ENCODE measurements at places on chromosomes 2 and 18. TPM values are rescaled to one million over a fixed set of nuclear protein-coding genes. Genes with fewer than 3 reads are reported as not detected.

The FANCL gene
- polyA plus RNA-seq: 22.0 TPM

The NDC80 gene
- 7.3 TPM for polyA plus RNA-seq

The RAB6C gene
- polyA plus RNA-seq: 0.02 TPM

The SERPINB10 gene
- polyA plus RNA-seq: 0.46 TPM

The AKAIN1 gene
- not detected for polyA plus RNA-seq

The PAX8 gene
- 4.0 TPM for polyA plus RNA-seq

The CNDP1 gene
- not detected for polyA plus RNA-seq

The MCEE gene
- polyA plus RNA-seq: 37.0 TPM

The MBOAT2 gene
- 41.8 TPM for polyA plus RNA-seq

The ERMN gene
- 0.06 TPM for polyA plus RNA-seq

The SLC5A7 gene
- not detected for polyA plus RNA-seq

The REG1B gene
- 0.34 TPM for polyA plus RNA-seq

The ABCB11 gene
- polyA plus RNA-seq: 0.01 TPM

The RNU2-63P gene
- polyA plus RNA-seq: not detected

The MROH2A gene
- polyA plus RNA-seq: 0.99 TPM

The POMC gene
- polyA plus RNA-seq: 0.59 TPM

The CRYGD gene
- polyA plus RNA-seq: not detected

The DNAH7 gene
- 0.09 TPM for polyA plus RNA-seq

The SSB gene
- 56.9 TPM for polyA plus RNA-seq

The GKN1 gene
- polyA plus RNA-seq: 6.2 TPM

The SGO2 gene
- 2.5 TPM for polyA plus RNA-seq

The RIT2 gene
- not detected for polyA plus RNA-seq

The CYP26B1 gene
- 2.2 TPM for polyA plus RNA-seq

The ANKRD30B gene
- polyA plus RNA-seq: not detected

The DCDC2C gene
- polyA plus RNA-seq: 0.04 TPM

The PSMA8 gene
- polyA plus RNA-seq: 0.04 TPM

The KLHL29 gene
- 2.1 TPM for polyA plus RNA-seq

The KCNJ13 gene
- polyA plus RNA-seq: not detected

The IL1F10 gene
- polyA plus RNA-seq: 0.18 TPM

The CLHC1 gene
- 3.9 TPM for polyA plus RNA-seq

The EGR4 gene
- polyA plus RNA-seq: not detected

The HNRNPA3 gene
- 240 TPM for polyA plus RNA-seq

The NXPH2 gene
- not detected for polyA plus RNA-seq

The LBX2 gene
- polyA plus RNA-seq: 0.12 TPM

The QPCT gene
- 1.2 TPM for polyA plus RNA-seq

The IL1B gene
- polyA plus RNA-seq: 4.3 TPM

The DYSF gene
- polyA plus RNA-seq: 2.6 TPM

The POTEI gene
- polyA plus RNA-seq: not detected

The DSG1 gene
- polyA plus RNA-seq: 8.9 TPM

The GNAL gene
- polyA plus RNA-seq: 1.6 TPM

The TEKT4 gene
- 0.10 TPM for polyA plus RNA-seq
